NCI-H2081 treated with DMSO at 0.1 percent for 48 hours (cell line): ENCODE measurements at places on chromosomes 2 and 18.

DNA sequence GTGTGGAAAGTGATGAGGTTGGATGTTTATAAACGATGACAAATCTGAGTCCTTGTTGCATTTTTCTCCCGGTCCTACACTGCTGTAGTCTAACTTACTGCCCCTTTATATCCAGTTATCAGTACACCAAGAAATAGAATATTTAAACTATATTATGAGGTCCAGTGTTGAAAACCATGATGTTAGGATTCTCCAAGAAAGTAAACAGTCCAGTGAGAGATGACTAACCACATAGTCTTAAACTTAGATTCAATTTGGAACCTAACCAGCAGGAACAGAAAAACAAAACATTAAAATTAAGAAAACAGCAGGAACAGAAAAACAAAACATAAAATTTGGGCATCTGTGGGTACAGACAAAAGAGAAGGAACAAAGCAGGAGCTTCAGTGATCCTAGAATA, 143.2 kb downstream of the TPGS2 start:
- DNase-seq, result no peak

GRCh38 chr2:1899396-1899730, 155.0 kb upstream of the PXDN start:
- no peak for DNase-seq

GRCh38 chr2:12335131-12335530, 381.6 kb upstream of the TRIB2 start:
- DNase-seq, result no peak

- no peak for DNase-seq
Observed at GRCh38 chr2:89000235-89000634, 308.8 kb downstream of the RPIA start.

DNA sequence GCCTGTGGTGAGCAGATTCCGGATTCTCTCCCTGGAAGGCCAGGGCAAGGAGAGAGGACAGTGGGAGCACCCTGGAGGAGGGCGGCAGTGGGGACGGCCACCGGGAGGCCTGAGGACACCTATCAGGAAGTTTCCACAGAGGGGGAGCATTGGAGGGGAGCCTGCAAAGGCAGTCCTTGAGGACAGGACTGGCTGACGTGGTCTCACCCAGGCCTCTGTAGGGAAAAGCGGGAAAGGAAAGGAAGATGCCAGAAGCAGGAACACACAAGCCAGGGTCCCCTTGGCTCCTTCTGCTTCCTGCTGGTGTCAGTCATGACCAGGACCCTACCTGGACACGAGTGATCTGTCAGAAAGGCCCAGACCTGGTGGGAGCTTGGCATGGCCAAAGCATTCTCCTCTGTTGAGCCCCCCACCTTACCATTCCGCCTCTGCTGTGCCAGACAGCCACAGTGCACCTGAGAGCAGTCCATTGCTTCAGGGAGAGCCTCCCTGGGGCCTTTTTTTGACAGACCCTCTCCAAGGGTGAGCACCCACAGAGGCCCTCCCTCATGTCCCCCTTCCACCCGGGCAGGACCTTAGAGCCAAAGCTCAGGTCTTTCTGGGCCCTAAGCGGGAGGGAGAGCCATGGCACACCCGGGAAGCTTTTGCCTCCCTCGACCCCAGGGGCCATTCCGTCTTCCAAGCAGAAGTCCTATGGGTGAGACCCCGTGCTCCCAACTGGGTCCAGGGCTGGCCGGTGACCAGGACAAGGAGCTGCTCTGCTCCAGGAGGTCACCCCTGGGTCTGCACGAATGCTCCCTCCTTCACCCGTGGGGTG, 333.1 kb downstream of the DYSF start:
- no peak for DNase-seq

GRCh38 chr2:224211791-224212190, 172.7 kb upstream of the SERPINE2 start:
- no peak for DNase-seq
